CD4-positive, alpha-beta T cell (primary cell): ENCODE measurements at places on chromosomes 11 and 22. TPM values are rescaled to one million over a fixed set of nuclear protein-coding genes. Genes with fewer than 3 reads are reported as not detected.

Gene TCN1
- total RNA-seq, result not detected

DNA sequence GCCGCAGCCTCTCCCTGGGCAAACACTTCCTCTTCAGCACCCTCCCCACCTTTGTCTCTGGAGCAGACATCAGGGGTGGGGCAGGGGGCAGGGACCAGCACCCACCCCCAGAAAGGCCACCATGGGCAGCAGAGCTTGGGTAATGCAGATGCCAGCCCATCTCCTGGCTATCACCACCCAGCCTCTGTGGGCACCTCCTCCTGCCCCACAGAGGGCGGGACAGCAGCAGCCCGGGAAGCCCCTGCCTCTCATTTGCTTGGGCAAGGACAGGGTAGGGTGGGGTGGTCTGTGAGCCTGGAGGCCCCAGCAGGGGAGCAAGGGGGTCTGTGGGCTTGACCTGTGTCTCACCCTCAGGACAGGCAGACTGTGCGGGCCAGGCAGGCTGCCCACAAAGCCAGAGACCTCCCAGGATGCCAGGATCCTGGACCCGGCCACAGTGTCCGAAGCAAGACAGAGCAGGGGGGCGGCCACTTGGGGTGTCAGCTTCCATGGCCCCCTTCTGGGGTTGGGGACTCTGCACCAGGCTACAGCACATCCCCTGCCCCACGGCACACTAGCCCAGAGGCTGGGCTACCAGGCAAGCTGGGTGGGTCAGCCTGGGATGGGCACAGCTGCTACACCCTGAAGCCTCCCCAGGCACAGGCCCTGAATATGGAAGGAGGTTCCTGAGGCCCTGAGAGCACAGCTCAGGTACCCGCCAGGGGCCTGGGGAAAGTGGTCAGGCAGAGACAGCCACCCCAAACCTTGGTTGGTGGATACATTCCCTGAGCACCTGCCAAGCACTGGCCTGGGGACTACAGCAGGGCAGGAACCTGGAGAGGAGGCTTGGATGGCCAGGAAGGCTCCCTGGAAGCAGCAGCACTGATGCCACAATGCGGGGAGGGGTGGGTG, 4.5 kb downstream of the RNH1 start:
- H3K27me3 ChIP-seq, result no peaks in the 10 kb centered on the region
- H3K27ac ChIP-seq, result peak overlapping the region; percentile 25
- H3K36me3 ChIP-seq, result peaks cover 44% of the 10 kb centered on the region
- peaks cover 45% of the 10 kb centered on the region for H3K4me1 ChIP-seq
- H3K4me3 ChIP-seq, result no peak overlapping the region
- no peak for DNase-seq

Gene MCAM
- total RNA-seq, result 16.5 TPM

DNA sequence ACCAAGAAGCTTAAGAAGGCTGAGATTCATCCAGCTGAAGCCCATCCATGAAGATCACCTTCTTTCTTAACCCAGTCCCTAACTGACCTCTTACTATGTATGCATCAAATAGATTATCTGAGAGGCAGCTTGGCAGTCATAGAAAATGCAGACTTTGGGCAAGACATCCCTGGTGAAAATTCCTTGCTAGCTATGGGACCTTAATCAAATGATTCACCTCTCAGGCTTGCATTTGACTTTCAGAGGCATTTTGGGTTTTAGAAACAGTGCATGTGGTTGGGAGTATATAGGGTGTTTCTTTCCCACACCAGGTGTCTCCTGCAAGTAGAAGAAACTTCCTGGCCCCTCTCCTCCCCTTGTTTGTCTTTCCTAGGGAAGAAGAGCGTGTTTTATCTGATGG, 188.5 kb upstream of the ISX start:
- no peak overlapping the region for H3K27ac ChIP-seq
- H3K4me3 ChIP-seq, result no peak overlapping the region
- no peaks in the 10 kb centered on the region for H3K27me3 ChIP-seq

DNA sequence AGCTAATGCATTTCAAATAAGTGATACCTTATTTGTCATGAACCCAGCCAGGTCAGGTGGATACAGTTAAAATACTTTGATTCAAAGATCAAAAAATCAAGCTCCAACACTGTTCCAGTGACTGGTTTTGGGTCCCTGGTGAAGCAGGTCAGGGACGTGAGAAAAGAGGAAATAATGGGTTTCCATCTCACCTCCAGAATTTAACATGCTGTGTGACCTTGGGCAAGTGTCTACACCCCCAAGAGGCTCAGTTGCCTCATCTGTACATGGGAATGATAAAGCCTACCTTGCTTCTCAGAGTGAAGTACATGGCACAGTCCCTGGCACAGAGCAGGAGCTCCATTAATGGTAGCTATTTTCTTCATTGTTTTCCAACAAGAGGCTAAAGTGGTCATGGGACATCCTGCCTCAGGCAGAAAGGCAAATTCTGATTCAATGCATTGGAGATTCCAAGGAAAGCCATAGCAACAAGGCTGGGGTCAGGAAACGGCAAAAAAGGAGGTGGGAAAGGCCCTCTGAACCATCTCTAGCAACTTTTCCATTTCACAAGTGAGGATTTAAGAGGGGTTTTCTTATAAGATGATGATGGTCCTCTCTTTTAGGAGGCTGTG, 108.5 kb downstream of the CSNK2A3 start:
- no peak for DNase-seq
- H3K27ac ChIP-seq, result no peak overlapping the region
- no peaks in the 10 kb centered on the region for H3K36me3 ChIP-seq
- no peaks in the 10 kb centered on the region for H3K27me3 ChIP-seq
- H3K4me1 ChIP-seq, result peaks cover 20% of the 10 kb centered on the region

GRCh38 chr11:73632996-73633395, 13.4 kb upstream of the PLEKHB1 start:
- DNase-seq, result no peak
- H3K4me1 ChIP-seq, result peaks cover 12% of the 10 kb centered on the region
- no peaks in the 10 kb centered on the region for H3K36me3 ChIP-seq
- H3K27me3 ChIP-seq, result no peaks in the 10 kb centered on the region
- no peak overlapping the region for H3K27ac ChIP-seq
- H3K4me3 ChIP-seq, result no peak overlapping the region

Gene HYLS1
- 1.3 TPM for total RNA-seq
